ENCODE measurements at places on chromosomes 4 and X.

DNA sequence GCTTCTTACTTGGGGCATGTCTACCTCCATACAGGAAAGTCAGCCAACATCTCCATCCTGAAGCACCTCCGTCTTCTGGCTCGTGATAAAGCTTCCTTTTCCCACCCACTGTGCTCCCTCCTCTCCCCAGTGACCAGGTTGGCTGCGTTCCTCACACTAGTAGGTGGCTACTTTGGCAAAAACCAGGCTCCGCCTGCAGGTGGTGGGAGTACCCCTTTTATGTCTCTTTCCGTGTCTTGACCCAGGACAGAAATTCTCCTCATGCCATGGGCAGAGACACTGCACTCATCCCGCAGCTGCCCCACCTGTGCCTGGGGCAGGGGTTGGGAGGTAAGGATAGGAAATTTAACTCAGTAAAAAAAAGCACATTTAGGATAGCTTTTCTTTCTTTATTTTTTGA is 50.9 kb downstream of the ENPP6 start:
- no peak for DNase-seq

DNA sequence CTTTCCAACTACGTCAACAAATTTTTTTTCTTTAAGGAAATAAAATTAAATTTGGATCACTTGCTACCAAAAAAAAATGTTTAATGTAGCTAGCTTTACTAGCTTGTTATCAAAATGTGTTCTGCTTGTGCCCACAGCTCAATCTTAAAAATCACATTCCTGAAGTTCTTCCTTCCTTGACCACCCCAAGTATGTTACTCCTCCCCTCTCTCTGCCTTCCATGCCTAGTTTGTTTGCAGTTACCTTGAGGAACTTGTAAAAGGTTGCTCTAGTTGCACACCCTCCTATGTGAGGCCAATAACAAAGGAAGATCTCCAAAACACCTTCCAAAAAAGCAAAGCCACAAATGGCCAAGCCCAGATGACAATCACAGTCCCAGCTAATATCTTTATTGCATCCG is 19.6 kb upstream of the TMEM184C start:
- no peak for DNase-seq

GRCh38 chr4:120070196-120070595 is 3.5 kb upstream of the MAD2L1 start:
- no peak for DNase-seq

GRCh38 chrX:103396186-103396585 is 19.8 kb downstream of the BEX3 start:
- no peak for DNase-seq

- no peak for DNase-seq
These were observed 165.3 kb downstream of the BTC start for GRCh38 chr4:74628852-74629620.

DNA sequence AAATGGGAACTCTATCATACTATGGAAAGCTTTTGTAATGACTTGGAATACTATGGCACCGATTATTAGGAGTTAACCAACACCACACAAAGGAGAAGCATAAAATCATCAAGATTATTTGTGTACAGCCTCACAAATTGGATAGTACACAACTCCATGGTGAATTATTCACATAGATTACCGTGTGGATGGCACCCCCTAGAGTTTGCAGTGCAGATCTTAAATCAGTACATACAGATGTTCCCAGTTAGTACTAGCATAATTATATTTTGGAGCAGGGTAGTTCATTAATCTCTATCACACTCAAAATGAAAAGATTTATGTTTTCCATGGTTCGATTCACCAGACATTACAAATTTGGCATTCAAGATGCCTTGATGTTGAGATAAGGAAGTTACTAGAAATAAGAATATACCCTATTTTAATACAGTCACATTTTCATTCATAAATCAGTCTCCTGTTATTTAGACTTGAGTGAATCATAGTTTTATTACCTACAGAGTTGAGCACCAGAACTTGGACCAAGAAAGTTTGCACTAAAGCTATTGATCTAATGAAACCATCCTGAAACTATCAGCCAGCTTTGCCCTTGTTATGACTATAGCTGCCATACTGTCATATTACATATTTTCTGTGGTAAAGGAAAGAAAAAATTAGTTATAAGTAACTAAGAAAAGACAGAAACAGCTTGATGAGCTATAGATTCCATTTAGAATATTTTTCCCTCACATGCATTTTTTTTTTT is 531.8 kb downstream of the GLUD2 start:
- peak; percentile 50 for DNase-seq

DNA sequence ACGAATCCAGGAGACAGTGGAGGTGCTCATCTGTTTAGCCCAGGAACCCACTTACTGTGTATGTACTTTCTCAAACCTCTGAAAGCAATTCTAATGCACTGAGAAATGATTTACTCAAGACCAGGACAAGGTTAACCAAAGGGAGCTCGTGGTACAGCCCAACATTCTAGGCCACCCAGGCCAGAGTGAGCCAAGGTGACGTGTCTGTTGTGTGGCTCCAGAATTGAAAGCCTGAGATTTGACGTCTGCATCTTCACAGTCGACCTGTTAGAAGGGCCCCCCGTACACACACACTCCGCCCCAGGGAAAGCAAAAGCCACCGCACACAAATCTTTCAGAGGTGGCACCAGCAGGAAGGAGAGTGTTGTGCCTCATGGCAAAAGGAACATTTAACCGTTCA is 2.3 kb downstream of the MAP3K15 start:
- no peak for DNase-seq

DNA sequence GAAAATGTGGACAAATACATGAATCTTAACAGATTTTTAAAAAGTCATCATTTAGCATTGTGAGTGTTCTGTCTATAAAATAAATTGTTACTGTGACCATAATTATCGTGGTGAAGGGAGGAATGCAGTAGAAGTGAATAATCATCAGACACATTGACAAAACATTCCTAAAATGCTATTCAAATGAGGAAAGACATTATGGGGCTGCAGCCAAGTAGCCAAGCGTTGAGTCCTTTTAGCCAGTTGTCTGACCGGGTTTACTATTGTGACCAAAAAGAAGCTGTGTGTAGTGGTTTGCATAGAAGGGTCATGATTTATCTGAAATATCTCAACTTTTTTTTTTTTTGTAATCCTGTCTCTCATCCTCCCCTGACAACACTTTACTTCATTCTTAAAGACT is 19.5 kb downstream of the WWC2 start:
- no peak for DNase-seq

DNA sequence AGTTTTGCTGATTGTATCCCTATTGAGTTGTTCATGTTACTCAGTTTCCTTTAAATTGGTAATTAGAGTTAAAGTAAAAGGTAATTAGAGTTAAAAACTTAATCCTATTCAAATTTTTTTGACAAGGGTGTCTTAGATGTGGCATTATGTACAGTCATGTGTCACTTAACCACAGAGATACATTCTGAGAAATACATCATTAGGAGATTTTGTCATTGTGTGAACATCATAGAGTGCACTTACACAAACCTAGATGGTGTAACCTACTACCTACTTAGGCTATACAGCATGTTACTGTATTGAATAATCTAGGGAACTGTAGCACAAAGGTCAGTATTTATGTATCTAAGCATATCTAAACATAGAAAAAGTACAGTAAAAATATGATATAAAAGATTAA is 39.2 kb downstream of the BEX3 start:
- peak; percentile 21 for DNase-seq

- no peak for DNase-seq
These were observed 289.0 kb downstream of the STIM2 start for GRCh38 chr4:27149541-27150212.

DNA sequence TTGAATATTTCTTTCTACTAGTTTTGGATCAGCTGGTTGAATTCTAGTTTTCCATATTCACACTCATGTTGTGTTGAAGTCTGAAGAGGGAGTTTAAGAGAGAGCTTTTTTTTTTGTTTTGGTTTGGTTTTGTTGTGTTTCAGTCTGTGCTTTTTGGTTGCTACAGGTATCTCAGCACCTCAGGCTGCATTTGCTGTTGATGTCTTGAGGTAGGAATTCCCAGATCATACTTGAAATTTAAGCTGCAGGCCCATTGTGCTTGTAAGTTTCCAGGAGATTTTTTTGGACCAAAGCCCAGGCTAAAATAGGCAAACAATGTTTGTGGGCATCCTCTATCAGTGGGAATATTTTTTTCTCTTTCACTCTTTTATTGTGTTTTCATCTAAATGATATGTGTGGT is 190.2 kb upstream of the AGA start:
- DNase-seq, result no peak

DNA sequence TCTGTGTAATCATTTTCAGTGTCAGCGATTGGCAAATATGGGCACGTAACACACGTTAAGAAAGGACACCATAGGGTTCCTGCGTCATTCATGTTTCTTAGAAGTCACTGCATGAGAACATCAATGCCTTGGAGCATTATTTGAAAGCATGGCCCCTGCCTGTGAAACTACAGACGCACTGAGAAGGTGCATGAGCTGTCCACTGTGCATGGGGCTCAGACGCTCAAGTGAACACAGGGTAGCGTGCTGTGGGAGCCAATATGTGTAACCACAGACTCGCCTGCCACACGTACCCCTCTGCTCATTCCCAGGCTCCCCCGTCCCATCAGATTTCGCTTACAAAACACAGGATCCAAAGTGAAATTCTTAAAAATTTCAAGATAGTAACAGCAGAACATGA is 6.5 kb downstream of the PPP2R2C start:
- DNase-seq, result no peak

GRCh38 chr4:45063696-45064095 is 337.3 kb upstream of the GNPDA2 start:
- no peak for DNase-seq

DNA sequence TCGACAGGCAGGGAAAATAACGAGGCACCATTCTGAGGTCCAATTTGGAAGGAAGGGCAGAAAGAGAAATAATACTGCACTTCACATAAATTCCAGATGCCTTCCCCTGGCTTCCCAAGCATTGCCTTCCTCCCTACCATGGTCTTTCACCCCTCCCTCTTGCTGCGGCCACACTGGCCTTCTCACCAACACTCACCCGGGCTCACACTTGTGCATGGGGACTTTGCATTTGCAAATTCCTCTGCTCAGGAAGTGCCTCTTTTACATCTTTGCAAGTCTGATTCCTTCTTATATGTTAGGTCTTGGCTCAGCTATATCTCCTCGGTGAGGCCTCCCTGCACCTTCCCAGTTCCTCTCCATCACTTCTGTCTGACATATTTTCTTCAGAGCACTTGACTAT is 199.4 kb downstream of the CHIC2 start:
- DNase-seq, result no peak

DNA sequence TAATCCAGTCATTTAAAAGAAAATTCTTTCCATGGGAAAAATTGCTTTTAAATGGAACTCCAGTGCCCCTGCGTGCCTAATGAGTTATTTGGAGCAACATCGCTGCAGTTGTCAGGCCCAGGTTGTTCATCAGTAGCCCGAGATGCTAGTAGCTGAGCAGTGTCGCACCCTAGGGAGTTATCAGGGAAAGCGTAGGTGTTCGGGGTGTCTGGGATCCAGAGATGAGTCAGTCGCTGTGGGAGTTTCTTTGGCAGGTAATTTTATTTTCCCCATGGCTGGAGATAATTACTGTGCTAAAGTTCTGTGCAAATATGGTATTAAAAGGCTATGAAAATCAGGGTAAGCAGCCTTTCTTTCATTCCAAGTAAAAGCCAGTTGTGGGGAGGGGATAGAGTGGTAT is 49.4 kb downstream of the ANXA3 start:
- DNase-seq, result no peak

- no peak for DNase-seq
These were observed 675.2 kb upstream of the INTU start for GRCh38 chr4:126957556-126957955.

DNA sequence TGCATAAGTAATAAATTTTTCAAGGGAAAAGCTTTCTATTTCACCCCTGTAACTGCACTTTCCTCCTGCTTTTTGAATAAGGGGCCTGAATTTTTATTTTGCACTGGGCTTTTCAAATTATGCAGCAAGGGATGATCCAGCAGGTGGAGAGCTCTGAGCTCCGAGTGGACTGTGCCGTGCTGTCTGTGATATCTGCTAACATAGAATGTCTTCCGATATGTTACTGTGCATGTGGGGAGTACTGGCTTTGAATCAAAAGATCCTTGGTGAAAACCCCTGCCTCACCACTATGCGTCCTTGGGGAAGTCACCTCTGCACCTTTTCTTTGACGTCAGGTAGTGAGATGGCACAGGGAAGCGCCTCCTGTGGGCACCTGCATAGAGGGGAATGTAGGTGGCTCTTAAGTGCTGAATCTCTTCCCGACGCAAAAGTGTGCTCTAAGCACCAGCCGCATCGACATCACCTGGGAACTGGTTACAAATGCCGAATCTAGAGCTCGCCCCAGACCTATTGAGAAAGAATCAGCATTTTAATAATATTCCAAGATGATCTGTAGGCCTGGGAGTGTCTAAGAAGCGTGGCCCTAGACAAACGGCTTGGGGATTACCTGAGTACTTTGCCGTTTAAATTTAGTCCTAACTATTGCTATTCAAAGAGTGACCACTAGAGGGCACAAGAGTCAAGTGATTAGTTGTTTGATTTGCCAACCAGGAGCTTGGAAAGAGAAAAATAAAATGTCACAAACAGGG is 19.2 kb upstream of the WFS1 start:
- DNase-seq, result peak; percentile 84

DNA sequence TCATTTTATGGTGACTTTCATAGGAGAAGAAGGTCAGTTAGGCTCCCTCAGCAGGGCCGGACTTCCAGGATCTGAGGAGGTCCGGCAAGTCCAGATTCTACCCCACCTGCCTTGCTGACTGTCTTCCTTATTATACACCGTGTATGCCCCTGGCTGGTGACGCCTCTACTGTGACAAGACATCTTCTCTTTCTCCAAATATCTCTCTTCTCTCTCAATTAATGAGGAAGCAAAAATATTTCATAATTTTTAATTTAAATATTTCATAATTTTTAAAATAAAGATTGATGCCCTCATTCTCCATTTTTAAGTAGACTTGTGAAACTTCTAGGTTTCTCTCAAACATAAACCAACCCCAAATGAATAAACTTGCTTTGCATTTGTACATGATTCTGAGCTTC is 202.5 kb downstream of the NSUN7 start:
- no peak for DNase-seq

DNA sequence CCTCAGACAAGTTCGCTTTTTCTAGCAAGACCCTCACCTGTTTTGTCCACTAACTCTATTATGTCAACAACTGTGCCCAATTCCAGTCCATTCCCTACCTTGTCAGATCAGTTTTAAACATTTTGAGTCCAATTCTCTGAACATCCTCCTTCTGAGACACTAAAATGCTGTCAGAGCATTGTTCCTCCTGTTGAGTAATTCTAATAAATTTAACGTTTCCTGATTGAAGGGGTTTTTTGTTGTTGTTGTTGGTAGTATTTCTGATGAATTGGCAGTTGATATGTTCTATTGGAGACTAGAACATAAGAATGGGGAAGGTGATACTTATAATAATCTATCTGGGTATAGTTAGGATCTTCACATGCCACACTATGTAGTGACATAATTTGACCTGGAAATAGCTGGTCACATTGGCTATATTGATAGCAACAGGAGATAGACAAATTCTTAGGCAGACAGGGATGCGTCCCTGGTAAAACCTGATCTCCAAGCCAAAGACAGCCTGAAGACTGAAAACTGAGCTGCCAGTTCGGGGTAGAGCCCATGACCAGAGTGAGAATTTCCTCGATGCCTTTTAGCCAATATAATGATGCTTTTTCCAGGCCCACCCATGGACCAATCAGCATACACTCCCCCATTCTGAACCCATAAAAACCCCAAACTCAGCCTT is 12.4 kb upstream of the CXCL2 start:
- no peak for DNase-seq
